ENCODE measurements at places on chromosomes 5 and 9.

DNA sequence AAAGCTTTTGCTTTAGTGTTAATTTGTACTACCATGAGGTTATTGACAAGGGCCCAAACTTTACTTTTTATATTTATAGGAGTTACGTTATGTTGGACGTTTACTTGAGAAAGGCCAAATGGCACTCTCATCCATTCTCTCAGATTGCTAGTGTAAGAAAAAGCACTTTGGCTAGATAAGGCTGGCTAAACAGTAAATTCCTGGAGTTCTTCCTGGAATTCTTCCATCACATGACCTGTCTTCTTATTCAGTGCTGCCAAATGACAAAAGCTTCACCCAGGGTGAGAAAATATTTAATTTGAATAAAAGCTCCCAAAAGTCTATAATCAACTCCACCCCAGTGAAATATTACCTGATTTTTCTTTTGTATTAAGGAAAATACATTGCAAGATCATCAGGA is 1568.9 kb upstream of the ACO1 start:
- DNase-seq, result no peak

GRCh38 chr5:107389130-107389774 is 281.5 kb downstream of the EFNA5 start:
- DNase-seq, result no peak

DNA sequence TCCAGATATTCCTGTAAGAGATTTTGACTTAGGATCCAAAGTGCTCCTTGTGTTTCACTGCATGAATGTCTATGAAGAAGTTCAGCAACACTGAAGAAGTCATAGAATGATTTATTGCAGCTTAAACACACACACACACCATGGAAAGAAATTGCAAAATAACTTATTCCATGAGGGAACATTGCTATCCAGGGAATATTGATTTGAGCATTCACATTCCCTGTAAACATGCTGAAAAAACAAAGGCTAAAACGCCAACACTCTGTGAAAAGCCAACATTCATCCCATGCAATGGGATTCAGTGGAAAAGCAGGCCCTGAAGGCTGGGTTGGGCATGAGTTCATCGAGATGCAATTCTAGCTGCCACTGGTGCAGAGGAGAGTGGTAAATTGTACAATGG is 109.6 kb upstream of the CXCL14 start:
- DNase-seq, result no peak

- no peak for DNase-seq
Measured at GRCh38 chr9:105069696-105070095, 141.7 kb upstream of the ABCA1 start.

- DNase-seq, result no peak
Measured at GRCh38 chr9:130199605-130200004, 27.4 kb downstream of the NCS1 start.

GRCh38 chr5:111070272-111071134 is 1.0 kb upstream of the TSLP start:
- no peak for DNase-seq

DNA sequence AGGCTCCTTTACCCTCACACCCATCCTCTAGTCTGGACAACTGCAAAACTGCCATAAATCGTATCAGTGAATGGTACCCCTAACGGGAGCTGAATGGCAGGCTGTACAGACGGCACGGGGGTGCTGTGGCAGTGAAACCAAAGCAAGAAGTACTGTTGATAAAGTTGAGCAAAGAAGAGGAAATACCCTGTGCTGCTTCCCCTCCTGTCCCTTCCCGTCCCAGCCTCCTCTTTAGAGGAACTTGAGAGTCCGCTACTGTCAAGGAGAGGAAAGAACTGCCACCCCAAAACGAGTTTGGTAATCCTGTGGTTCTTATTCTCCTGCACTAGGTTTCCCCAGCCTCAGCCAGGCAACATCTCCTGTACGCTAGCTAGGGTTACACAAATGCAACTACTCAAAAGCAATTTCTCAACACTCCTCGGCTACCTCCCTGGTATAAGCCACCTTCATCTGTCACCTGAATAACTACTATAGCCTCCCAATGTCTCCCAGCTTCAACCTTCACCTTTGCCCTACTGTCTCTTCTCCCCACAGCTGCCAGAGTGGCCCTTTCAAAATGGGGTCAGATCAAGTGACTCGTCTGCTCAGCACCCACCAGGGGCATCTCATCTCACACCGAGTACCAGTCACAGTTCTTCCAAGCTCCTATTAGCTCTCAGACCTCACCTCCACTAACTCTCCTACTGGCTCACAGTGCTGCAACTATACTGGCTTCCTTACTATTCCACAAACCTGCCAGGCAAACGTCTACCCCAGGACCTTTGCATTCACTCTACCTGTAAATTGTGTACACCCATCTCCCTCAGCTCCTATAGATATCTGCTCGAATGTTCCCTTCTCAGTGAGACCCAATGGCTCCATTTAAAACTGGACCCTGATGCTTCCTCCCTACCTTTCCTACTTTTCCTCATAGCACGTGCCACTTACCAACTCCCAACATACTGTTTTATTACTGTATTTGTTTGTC is 4.1 kb downstream of the GLRX start:
- no peak for DNase-seq

DNA sequence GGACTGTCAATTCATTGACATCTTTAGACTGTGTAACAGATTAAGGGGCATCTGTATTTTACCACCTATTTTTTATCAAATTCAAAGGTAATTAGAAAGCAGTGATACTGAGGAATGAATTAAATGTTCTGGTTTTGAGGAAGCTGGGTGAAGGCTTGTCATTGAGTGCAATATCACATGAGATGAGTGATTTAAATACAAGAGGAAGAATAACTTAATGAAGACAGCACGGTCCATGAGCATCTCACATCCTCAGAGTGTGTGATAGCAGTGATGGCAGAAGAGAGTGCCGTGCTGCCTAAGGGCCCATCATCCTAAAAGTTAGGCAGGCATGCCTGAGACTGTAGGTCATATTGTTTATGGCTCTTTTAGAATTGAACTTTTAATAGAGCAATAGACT is 263.3 kb downstream of the MAST4 start:
- DNase-seq, result no peak

GRCh38 chr5:123154886-123155445 is 65.9 kb downstream of the PRDM6 start:
- DNase-seq, result no peak

- no peak for DNase-seq
Measured at GRCh38 chr5:116273448-116274242, 188.8 kb downstream of the COMMD10 start.

DNA sequence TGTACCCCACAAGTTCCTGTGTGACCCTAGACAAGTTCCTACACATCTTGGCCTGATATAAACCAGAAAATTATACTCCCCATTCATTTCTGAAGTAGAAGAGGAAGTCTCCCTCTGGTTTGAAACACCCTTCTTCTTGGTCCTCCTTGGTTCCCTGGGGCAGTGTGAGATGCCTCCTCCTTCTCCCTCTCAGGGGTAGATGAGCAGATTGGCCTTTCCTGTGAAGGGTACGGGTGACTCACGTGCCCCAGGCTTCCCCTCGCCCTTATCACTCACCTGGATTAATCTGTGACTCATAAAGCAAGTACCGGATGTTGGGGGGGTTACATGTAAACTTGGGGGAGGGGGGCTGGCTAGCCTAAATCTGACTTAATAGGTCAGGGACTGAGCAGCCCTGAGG is 11.1 kb upstream of the AQP3 start:
- DNase-seq, result peak; percentile 67

DNA sequence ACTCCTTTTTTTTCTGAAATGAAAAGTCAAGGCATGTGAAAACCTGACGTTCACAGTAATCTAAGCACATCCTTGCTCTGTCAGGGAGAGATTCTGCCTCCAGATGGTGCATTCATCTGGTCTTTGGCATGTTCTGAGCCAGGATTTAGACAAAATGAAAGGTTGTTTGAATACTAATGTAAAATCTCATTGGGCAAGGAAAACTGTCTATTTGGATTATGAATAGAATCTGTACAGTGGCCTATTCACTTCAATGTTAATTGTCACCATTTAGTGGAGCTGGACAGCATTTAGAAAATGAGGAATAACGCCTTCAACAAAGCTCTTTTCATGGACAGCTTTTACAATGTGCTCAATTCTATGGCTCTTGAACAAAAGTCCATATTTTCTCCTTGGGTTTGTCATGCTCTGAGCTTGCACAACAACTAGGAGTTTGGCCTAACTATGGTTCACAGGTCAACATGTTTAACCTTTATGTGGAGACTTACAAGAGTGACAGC is 28.9 kb downstream of the ARHGEF28 start:
- no peak for DNase-seq

DNA sequence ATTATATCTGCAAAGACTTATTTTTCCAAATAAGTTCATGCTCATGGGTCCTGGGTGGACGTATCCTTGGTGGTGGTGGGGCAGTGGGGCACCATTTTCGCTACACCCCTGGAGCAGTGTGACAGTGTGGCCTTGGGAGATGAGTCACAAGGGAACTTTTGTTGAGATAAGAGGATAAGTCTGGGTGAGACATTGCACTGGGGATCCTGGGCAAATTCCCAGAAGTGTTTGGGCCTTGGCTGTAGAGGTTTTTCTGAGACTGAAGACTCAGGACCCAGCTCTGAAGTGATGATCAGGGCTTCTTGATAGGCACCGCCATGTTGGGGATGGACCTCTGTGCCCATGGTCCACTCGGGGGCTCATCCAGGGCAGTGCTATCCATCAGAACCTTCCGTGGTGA is 149.4 kb downstream of the MACROH2A1 start:
- no peak for DNase-seq

GRCh38 chr9:121895818-121896544 is 197.1 kb downstream of the TTLL11 start:
- DNase-seq, result peak; percentile 14

GRCh38 chr5:97266576-97266975 is 83.5 kb upstream of the RIOK2 start:
- DNase-seq, result no peak

DNA sequence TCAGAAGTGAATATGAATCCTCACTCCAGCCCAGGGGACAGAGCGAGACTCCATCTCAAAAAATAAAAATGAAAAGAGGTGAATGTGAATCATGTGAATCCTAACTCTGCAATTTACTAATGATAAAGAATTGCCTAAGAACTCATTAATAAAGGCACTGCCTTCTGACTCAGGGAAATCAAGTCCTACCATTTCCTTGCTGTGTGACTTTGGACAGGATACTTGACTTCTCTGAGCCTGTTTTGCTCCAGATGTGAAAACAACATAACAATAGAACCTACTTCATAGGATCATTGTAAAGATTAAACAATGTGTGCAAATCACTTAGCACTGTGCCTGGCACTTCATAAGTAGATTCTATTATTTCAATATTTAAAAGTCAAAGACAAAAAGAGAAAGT is 15.1 kb upstream of the PWWP2A start:
- DNase-seq, result no peak

- no peak for DNase-seq
Measured at GRCh38 chr5:107478068-107478641, 192.6 kb downstream of the EFNA5 start.

- DNase-seq, result no peak
Measured at GRCh38 chr5:158203261-158203660, 344.3 kb upstream of the CLINT1 start.

- no peak for DNase-seq
Measured at GRCh38 chr5:10626473-10627013, 62.7 kb downstream of the ANKRD33B start.

- DNase-seq, result peak; percentile 51
Measured at GRCh38 chr9:35948901-35949318, 9.0 kb downstream of the OR2S2 start.

GRCh38 chr5:33806738-33807442 is 84.9 kb downstream of the ADAMTS12 start:
- DNase-seq, result no peak

DNA sequence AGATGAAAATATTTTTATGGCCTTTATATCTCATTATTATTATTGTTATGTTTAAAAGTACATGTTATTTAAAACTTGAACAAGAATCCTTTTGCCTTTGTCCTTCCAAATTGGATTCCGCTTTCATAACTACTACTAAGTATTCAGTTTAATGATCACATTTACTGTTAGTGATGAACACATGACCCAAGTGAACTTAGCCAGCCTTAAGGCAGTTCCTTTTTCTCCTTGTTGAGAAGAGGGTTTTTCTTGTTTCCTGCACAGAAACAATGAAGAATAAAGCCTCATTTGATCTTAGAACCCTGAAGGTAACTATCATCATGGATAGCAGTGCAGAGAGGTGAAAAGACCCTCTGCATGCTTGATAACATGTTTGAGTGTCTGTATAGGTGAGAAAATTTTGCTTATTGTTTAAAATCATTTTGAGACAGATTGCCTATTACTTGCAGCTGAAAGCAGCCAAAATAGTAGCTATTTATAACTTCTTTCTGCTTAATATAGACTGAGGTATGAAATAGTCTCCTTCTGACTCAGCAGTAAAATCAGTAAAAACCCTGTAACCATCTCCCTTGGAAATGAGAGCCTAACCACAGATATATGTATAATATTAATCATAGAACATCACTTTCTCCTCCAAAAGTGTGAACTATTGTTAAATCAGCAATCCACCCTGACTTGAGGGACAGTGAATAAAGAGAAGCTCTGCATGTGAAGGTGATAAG is 266.2 kb downstream of the SPATA31D1 start:
- DNase-seq, result no peak

DNA sequence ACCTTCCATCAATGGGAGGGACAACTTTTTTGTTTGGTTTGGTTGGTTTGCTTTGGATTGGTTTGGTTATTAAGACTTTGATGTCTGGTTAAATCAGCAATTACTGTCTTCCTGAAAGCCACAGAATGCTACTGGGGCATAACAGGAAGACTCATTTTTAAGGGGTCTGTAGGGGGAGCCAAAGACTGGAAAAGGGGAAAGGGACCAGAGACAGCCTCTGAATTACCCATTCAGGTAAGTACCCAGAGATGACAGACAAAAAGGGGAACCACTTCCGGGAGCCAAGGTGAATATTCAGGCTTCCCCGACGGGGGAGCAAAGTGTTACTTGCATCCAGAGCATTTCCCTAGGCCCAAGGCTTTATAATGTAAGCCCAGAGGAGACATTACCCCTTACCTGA is 4.6 kb upstream of the FEM1C start:
- no peak for DNase-seq
